Stimulated activated CD8-positive, alpha-beta memory T cell treated with anti-CD3 and anti-CD28 coated beads, Interleukin-4, amount 100 ng/mL, for 1 hour (primary cell): ENCODE measurements at places on chromosomes 2 and 18.

DNA sequence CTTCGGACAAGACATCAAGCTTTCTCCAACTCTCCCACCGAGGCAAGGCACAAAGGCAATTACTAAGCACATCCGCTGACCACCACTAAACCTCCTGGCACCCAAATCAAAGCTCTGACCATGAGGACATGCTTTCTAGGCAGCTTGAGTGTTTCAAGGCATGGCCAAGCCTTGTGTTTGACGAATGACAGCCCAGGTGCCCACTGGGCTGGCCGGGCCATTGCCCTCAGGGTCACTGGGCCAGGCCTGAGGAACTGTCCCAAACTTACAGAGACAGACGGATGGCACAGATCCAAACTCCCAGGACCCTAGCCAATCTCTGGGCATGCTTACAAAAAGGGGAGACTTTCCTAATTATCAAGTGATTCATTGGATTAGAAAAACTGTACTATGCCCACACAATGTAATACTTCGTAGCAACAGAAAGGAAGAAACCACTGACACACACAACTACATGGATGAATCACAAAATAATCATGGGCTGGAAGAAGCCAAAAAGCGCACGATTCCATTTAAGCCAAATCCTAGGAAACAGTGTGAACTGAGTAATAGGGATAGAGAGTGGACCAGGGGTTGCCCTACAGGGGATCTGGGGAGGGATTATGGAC, 20.2 kb downstream of the CRACDL start:
- DNase-seq, result no peak

DNA sequence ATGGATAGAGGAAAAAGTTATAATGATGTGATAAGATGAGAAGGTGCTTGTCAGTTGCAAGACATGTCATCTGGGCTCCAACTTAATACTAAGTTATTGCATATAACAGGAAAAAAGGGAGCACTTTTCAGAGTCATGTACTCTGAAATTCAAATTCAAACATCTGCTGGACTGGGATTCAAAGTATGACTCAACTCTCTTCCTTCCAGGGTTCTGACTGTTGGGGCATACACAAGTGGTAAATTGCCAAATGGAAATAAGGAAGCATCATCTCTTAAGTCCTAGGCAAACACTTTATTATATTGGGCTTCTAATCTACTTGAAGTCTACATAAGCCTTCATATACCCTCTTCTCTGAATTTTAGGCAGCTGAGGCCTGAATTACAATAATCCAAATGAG, 44.9 kb downstream of the ZBTB14 start:
- no peak for DNase-seq

- DNase-seq, result no peak
These were observed 322.4 kb downstream of the TNS1 start for GRCh38 chr2:217680381-217680780.

DNA sequence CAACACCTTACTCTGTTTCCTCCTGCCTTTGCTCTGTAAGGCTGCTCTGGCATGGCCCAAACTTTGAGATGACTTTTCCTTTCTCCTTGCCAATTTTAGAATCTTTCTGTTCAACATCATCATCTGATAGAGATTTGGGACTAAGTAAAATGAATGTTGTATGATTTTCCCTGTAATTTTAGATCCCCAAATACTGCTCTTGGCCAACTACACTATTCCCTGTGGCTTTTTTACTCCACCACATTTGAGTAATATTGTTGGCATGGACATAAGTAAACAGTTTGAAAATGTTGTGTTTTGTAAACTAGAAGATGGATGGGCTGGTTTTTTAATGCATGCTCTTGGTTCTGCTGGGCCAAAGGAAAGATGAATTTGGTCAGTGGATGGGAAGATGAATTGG, 12.1 kb downstream of the LTBP1 start:
- DNase-seq, result no peak

- no peak for DNase-seq
These were observed 14.9 kb upstream of the ACKR3 start for GRCh38 chr2:236554629-236555282.

DNA sequence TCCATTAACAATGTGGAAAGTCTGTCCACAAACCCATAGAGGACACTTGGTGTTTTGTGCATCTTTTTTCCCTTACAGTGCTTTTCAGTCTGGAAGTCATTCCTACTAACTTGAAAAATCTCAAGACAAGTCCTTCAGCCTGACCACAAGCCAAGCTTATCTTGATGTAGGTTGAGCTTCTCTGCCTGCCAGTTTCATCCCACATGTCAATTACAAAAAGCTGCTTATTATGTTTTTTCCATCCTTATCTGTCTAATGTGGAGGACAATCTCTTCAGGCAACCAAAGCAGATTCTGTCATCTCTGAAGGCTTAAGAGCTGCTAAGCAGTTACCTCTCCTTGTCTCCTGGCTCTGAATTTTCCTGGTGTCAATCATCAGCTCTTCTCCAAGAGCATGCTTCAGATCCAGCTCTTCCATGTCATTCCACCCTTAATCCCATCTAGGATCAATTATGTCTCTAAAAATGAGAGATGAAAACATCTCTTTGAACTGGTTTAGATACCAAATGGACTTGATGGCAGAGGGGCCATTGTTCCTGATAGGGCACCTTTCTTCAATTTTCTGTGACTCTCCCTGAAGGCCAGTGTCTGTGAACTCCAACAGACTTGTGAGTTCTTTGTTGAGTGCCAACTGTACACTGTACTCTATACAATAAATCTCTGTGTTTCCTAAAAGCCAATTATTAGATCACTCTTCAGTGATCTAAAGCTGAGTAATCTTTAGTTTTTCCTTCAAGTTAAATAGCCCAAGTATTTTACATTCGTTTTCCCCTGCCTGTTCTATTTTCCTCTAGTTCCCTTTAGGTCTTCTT, 208.6 kb downstream of the RBM43 start:
- DNase-seq, result no peak

GRCh38 chr2:2503864-2504418, 172.9 kb upstream of the MYT1L start:
- no peak for DNase-seq

- no peak for DNase-seq
These were observed 17.1 kb upstream of the VWC2L start for GRCh38 chr2:214393796-214394195.

GRCh38 chr2:96861074-96861473, 3.3 kb upstream of the ANKRD39 start:
- no peak for DNase-seq

DNA sequence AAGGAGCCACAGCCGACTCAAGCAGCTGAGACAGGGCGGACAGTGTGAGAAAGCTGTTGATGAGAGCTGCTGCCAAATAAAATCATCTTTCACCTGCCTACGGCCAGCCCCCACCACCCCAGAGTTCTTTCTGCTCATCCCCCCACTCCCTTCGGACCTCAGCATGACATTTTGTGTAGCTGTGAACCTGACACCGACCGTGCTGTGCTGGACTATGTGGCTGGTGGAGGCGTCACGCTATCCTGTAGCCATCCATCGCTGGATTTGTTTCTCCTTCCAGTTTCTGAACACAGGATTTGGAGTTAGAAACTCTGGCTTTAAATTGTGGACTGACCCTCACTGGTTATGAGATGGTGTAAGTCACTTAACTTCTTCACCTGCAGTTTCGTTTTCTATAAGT, 317.3 kb downstream of the DCDC2C start:
- no peak for DNase-seq

GRCh38 chr2:186254759-186255158, 231.3 kb upstream of the ZC3H15 start:
- DNase-seq, result no peak

DNA sequence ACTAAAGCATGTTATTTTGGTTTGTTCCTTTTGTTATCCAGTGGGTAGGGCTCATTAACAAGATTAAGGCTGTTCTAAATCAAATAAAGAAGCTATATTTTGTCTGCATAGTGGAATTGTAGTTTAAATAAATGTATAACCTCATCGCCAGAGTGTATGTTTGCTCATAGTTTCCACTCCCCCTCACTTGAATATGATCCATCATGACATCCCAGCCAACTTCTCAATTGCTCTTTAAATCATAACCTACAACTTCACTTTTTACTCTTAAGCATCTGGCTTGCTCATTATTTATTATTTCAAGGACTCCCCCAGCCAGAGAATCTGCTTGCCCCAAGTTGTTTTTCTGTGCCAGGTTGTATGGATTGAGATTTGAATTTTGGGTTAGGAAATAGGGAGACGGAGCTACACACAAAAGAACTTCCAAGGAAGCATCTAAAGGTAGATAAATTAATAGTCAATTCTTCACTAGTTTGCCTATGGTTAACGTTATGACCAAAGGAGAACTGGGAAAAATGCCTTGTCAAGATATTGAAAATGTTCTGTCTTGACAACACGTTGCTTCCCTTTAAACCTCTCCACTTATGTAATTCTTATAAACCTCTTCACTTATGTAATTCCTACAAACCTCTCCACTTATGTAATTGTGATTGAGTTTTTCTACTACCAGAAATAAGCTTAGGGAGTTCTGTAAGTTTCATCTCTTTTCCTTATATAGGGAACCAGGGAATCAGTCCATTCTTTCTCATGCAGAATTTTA, 55.4 kb upstream of the UPP2 start:
- no peak for DNase-seq

DNA sequence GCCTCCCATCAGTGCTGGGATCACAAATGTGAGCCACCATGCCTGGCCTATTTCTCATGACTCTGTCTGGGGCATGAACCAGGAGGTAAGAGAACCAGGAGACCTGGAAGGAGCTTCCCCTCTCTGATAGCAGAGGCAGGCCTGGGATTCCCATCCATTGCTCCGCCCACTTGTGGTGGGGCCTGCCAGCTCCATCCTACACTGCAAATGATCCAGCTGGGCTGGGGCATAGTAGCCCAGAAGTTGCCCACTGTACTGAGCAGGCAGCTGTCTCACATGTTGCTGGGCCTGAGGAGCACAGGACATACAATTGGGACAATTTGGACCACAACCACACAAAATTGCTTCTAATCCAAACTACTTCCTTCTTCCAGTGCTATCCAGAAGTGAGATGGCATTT, 91.0 kb downstream of the MARCHF4 start:
- no peak for DNase-seq

DNA sequence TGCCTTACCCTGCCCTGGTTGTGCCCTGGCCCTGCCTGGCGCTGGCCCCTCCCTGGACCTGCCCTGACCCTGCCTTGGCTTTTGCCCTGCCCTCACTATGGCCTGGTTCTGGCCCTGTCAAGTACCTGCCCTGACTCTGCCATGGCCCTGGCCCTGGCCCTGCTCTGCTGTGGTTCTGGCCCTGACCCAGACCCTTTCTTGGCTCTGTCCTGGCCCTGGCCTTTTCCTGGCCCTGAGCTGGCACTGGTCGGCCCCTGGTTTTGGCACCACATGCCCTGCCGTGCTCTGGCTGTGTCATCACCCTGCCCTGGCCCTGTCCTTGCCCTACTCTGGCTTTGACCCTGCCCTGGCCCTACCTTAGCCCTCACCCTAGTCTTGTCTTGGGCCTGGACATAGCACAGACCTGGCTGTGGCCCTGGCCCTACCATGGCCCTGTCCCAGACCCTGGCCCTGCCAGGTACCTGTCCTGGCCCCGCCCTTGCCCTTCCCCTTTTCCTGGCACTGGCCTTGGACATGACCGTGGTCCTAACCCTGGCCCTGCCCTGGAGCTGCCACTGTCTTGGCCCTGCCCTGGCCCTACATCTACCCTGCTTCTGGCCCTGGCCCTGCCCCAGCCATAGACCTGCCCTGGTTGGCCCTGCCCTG, 4.8 kb upstream of the ANKRD62 start:
- no peak for DNase-seq

- DNase-seq, result no peak
These were observed 114.8 kb upstream of the PTPRM start for GRCh38 chr18:7452331-7452730.

DNA sequence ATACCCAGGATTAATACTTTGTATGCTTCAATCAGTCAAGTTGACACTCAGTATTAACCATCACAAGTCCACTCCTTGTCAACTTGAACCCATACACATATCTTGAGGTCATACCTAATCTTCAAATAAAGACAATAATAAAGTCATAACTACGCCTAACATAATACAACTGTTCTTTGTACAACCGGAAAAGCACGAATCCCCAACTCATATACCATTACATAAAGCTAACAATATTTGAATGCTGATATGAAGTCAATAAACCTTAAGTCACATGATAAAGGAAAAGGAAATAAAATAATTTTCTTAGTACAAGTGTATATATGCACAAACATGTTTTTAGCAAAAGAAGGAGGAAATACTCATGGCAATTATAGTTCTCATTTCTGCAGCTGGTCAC, 770.6 kb upstream of the GYPC start:
- no peak for DNase-seq

DNA sequence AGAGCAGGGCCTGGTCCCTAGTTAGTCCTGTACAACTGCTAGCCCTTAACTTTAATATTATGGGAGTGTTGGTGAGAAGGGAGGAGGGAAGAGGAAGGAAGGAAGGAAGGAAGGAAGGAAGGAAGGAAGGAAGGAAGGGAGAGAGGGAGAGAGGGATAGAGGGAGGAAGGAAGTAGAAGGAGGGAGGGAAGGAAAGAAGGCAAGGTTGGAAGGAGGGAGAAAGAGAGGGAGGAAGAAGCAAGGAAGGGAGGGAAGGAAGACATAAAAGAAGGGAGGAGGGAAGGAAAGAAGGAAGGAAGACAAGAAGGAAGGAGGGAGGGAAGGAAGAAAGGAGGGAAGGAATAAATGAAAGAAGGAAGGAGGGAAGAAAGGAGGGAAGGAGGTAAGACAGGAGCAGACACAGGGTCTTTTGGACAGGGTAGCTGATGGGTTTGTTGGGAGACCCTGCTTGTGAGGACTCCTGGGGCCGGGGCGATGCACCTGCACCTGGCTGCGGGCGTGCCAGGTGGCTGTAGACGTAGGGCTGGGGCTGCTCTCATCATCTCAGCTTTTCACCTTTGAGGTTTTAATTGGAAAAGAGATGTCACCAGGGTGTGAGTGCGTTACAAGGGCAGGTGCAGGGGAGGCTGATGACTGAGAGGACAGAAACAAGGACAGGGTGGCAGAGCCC, 5.9 kb upstream of the POMC start:
- DNase-seq, result no peak

- no peak for DNase-seq
These were observed 86.2 kb upstream of the FIGN start for GRCh38 chr2:163822033-163822432.

DNA sequence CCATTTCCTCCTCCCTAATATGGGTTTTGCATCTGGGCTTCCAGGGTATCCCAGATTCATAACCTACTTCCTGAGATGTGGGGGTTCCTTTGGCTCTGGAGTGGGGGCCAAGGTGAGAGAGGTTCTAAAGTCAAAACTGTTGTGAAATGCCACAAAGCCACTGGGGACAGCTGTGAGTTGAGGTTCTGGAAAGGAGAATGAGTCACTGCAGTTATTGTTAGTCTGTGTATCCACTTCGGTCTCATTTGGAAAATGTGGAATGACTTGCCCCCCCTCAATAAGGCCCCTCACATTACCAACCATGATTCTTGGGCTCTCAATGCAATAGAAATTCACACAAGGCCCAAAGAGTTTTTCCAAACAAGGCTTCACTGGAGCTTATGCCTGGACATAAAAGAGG, 51.1 kb upstream of the LGALSL start:
- no peak for DNase-seq
